ENCODE measurements at places on chromosomes 7 and 10.

DNA sequence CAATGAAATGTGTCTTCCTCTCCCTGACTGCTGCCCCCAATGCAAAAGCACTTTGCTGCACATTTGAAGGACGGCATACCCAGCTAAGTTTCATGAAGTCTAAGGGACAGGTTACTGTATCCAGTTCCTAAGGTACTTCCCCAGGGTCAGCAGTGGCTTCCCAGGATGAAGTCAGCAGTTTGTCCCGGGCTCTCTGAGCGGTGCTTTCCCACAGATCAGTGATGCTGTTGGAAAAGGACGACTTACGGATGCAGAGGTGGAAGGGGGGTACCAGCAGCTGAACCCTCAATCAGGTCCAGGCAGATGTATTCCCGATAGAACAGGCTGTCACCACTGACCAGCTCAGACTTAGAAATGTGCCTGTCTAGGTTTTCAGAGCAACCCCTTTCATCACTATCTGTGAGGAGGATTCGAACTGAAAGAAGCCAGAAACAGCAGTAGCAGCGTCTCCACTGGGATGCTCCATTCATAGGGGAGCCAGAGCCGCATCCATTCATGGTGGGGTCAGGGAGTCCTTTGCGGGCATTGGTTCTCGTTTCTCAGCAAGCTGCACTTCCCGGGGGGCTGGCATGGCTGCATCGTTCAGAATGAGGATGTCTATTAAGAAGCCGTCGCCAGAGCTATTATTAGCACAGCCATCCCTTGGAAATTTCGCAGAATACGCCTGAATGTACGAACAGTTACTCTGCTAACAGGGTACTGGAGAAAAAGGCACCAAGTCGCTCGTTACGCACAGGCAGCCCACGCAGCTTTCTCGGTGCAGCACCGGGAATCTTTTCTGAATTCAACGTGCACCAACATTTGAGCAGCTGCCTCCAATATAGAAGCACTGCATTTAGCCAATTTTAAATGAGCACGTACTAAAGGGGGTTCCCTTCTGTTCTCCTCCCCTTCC is 303.7 kb downstream of the PRPF18 start:
- ATAC-seq = no peak

GRCh38 chr7:2084331-2084730 is 148.4 kb downstream of the MAD1L1 start:
- no peak for ATAC-seq

DNA sequence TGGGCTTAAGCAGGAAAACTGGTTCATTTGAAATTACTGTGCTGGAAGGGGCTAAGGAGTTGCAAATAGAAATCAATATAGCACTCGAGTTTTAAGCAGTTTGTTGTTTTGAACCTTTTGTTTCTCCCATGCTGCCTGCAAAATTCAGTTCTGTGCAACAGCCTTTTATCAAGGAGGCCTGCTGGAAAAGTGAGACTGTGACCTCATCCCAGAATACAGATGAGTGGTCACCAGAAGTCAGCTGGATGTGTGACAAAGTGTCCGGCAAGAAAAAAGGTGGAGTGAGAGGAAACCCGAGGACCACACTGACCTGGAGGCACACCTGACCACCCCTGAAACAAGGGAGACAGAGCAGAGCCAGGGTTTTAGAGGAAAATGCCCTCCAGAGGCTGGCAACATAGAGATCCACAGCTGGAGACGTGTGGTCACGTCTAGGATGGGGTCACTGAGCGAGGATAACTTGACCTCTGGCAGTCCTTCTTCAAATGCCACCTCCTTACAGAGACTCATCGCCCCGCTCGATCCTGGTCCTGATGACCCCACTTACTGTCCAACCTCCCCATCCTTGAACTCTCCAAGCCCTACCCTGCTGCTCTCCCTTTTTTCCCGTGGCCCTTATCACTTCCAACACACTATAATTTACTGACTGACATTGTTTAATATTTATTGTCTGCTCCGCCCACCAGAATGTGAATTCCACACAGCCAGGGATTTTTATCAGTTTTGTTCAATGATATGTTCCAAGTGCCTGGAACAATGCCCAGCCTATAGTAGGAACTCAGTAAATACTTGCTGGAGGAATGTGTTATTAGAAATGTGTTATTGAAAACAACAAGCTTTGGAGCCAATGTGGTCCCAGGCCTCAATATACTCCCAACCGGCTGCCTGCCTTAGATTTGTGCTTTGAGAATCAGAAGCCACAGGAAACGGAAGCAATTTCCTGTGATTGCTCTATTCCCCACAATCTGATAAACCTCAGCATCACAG is 243.8 kb downstream of the GLI3 start:
- no peak for ATAC-seq

DNA sequence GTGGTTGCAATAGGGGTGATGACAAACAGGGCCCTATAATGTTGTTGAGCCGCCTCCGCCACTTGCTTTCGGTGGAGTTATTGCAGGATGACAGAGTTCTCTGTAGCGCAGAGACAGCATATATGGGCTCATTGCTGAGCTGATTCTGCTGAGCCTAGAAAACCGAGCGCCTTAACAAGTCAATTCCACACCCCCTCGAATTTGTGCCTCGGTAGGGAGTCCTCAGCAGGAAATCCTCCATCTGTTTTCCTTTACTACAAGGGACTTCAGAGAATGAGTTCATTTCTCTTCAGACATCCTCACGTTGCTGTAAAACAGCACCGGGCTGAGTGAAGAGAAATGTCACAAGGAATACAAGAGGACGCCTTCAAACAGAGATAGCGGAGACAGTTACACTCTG is 90.7 kb upstream of the KIAA1217 start:
- no peak for ATAC-seq

All from activated CD4-positive, CD25-positive, alpha-beta regulatory T cell treated with anti-CD3 and anti-CD28 coated beads, Interleukin-2, amount 50 U/mL, for 24 hours (primary cell).